ENCODE measurements at places on chromosomes 4 and X.

- DNase-seq: no peak
Observed at GRCh38 chr4:151688785-151689043, 72.1 kb downstream of the GATB start.

- no peak for DNase-seq
Observed at GRCh38 chrX:6225911-6226595, 2.6 kb downstream of the NLGN4X start.

- DNase-seq: no peak
Observed at GRCh38 chr4:139808381-139808807, 142.8 kb downstream of the MGST2 start.

GRCh38 chr4:103423261-103423660 is 225.1 kb upstream of the CENPE start:
- DNase-seq: no peak

- DNase-seq: no peak
Observed at GRCh38 chr4:56433280-56433679, 2.1 kb downstream of the PPAT start.

DNA sequence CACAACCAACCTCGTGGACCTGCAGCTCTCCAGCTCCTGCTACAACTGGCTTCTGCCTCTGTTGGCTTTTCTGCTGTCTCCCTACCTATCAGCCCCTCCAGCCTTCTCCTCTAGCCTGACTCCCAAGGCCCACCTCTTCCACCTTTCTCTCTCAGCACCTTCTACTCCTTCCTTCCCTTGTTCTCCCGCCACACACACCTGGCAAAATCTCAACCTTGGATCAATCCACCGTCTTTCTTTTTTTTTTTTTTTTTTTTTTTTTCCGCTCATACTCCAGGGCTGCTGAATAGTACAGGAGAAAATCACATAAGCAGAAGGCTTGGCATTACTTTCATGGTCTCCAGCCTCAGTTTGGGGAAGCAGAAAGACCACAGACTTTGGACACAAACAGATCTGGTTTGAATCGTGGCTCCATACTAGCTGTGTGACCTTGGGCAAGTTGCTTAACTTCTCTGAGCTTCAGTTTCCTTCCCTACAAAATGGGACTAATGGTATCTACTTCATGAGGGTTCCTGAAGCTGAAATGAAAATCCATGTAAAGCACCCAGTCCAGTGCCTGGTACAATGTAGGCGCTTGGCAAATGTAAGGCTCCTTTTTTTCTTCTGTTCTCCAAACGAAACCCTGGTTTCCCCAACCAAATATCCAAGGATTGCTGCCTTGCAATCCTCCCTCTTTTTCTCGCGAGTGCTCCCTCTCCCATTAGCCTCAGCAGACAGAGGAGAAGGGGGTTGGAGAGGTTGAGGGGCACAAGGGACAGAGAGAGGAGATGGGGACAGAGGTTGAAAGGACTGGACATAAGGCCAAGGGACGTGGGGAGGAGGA is 1.7 kb downstream of the FGD1 start:
- no peak for DNase-seq

DNA sequence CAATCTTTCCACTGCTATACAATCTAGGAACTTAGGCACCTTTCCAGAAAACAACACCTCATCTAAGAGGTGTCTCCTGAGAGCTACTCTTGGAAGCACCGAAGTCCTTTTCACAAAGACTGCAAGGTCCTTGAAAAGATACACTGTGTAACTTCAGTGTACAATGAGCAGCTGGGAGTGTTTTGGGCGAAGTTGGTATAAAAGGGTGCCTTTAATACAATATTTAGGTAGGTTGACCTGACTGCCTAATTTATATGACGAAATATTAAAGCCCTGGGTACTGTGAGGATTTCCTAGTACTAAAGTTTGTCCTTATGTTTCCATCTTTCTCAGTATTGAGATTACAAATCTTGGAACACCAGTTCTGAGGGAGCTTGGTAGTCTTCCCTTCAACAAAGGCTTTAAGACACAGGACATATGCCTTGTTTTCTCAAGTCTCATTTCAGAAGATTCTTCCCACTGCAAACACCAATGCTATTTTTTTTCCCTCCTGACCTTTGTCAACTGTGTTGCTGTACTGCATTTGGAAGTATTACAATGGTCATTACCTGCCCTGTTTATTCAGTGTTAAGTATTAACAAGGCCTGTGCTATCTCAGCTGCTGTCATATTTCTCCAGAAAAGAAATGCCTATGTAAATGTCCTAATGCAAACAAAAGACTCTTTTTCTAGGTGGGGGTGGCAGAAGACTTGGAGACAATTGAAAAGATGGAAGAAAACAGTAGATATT is 134.2 kb downstream of the MAML3 start:
- DNase-seq: peak; percentile 41

DNA sequence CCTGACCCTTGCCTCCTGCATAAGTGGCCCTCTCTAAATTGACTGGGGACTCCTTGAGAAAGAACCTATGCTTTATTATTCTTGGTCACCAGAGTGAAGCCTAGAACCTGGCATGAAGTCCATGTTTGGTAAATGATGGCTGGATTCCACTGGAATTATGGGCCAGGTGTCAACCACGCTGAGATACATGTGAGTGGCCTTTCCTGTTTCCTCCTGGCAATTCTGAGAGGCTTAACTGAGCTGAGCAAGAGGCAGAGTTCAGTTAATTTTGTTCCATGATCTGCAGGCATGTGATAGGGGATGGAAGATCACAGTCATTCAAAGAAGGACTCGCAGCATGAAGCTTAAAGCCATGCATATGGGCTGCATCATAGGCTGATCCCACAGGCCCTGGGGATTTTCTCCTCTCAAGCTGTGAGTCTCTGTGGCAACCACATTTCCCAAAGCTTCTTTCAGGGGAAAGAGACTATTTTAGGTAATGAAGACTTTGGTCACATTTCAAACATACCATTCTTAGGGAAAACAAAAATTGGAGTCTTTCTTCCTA is 69.4 kb upstream of the CLNK start:
- no peak for DNase-seq
